Non-pigmented ciliary epithelial cell (primary cell): ENCODE measurements at places on chromosomes 7 and 10.

- no peak for DNase-seq
Measured at GRCh38 chr10:21015851-21016250, 118.7 kb upstream of the NEBL start.

DNA sequence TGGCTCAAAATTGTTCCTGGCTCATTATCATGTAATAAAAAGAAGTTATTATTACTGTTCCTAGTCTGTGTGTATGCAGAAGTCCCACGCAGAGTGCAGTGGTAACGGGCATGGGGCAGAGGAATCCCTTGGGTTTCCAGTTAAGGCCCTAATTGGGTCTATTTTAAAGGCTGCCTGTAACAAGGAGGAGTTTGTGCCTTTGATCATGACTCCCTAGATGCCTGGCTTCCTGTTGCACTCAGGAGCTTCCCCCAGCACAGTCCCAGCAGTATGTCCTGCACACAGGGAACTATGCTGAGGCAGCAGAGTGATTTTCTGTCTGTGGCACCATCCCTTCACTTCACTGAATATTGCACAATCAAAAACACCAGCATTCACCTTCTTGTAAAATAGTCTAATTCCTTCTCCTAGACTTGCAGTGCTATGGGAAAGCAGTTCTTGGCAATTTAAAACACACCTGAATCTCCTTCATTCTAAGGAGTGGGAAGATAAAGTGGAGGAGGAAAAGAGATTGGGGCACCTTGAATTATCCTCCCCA is 22.9 kb downstream of the SORCS1 start:
- DNase-seq, result no peak

DNA sequence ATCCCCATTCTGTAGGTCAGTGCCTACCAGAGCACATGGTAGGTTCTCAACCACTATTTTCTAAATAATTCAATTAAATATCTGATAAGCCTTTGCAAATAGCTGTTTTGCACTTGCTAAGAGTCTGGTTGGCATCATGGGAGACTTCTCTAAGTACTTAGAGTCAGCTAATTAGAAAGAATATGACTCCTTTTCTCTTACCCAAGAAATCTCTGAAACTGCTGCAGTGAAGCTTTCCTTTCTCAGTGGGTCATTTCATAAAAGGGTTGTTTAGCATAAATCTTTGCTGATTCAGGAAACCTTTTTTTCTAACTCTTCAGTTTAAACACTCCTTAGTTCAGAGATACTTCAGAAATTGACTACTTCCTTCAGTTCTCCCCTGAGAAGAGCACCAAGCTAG is 438.9 kb downstream of the ADRA2A start:
- no peak for DNase-seq

- DNase-seq, result no peak
Measured at GRCh38 chr10:74314166-74314565, 163.1 kb downstream of the ADK start.

DNA sequence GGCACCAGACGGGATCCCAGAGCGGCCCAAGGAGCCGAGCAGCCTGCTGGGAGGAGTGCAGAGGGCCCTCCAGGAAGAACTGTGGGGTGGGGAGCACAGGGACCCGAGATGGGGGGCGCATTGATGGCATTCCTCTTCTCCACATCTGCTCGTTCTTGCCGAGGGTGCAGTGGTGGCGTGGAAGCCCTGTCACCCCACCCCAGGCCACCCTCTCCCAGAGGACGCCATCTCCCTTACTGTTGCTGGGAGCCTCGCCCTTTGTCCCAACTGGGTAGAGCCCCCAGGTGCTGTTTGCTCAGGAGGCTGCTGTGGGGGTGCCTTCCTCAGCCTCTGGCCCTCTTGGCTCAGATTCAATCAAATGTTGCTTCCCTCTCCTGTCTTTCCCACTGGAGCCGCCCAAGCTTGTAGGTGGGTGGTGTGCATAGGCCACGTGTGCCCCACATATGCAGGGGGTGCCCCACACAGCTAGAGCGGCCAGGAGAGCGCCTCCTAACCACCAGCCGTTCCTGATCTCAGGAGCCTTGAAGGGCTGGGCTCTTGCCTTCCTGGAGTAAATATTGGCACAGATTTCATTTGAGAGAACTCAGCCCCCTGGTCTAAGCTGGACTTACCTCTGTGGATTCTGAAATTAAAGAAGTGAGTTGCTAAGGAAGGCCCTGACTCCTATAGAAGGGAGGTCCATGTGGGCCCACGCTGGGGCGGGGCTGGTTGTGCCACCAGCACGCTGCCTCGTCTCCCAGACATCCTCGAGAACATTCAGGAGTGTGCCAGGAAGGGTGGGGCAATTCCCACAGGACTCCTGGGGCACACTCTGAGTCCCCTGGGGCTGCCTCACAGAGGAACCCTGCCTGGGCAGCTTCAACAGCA is 39.2 kb downstream of the ZNF467 start:
- DNase-seq, result no peak

DNA sequence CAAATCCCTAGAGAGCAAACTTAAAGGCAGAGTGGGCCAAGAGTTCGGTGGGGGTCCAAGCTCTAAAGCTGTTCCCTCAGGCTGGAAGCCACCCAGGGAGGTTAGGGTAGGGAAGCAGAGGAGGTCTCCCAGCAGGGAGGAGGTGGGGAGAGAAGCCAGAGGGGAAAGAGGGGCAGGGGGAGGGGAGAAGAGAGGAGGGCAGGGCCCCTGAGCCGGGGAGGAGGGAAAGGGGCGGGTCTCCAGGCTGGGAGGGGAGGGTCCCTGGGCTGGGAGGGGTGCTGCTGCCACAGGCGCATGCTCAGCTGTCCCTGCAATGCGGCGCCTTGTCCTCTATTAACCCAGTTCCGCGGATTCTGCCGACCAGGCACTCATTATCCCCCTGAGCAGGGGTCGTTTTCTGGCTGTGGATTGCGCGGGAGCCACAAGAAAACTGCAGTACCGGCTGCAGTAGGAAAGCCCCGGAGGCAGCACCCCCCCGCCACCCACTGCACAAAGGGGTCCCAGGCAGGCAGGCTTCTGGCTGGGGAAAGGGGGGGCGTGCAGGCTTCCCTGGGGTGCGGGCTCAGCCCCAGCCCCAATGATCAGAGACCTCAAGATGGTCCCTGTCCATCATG is 49.3 kb downstream of the CAMK2B start:
- no peak for DNase-seq

DNA sequence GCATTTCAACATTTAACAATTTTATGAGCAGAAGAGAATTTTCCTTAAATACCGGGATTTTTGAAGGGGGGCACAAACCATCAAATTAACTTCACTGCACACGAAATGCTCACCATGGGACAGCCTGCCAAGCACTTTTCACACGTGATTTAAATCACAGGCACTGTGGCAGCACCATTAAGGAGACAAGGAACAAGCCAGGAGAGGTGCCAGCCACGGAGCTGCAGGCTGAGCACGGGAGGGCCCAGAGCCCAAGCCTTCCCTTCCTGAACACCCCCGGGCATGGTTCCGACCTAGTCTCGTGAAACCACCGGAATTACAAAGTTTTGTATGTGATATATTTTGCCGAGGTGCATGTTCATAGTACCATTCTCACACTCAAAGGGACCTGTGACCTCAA is 13.4 kb downstream of the PITRM1 start:
- DNase-seq, result no peak

- DNase-seq, result no peak
Measured at GRCh38 chr10:6267941-6268340, 65.2 kb downstream of the PFKFB3 start.

DNA sequence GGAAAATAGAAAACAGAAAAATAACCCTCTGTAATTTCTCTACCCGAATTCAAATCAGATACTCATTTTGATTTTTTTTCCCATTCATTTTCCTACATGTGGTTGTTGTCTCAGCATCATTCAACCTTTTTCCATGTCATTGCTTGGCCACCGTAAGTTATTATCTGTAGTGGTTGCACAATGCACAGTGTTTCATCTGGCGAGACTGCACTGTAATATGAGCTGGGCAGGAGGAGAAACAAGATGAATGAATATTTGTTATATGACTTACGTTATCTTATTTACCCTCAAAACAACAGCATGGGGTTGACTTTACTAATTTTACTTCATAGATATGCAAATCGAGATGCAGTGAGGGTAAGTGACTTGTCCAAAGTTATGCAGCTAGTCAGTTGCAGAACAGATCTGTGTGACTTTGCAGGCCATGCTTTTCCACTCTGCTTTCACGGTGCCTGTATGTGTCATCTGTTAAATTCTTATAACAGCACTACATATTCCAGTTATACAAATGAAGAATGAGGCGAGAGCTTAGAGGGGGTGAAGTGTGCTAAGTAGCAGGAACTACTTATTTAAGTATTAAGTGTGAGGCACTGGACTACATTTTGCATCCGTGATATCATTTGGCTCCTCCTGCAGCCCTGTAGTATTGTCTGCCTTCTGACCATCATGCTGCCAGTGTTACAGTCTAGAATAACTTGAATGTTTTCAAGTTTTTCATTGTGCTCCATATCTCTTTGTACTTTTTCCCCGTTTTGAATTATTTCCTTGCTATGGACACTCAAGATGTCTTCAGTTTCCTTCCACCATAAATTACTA is 56.7 kb downstream of the ZMYND11 start:
- no peak for DNase-seq

DNA sequence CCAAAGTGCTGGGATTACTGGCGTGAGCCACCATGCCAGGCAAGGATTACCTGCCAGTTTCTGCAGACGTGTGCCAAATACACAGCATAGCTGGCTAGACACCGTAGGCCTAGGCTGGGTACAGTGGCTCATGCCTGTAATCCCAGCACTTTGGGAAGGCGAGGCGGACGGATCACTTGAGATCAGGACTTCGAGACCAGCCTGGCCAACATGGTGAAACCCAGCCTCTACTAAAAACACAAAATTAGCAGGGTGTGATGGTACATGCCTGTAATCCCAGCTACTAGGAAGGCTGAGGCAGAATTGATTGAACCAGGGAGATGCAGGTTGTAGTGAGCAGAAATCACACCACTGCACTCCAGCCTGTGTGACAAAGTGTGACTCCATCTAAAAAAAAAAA is 868 bp downstream of the RFC2 start:
- DNase-seq, result no peak

GRCh38 chr10:71978476-71978875 is 14.3 kb downstream of the CHST3 start:
- DNase-seq, result no peak

GRCh38 chr7:155448632-155449007 is 9.3 kb upstream of the EN2 start:
- no peak for DNase-seq

DNA sequence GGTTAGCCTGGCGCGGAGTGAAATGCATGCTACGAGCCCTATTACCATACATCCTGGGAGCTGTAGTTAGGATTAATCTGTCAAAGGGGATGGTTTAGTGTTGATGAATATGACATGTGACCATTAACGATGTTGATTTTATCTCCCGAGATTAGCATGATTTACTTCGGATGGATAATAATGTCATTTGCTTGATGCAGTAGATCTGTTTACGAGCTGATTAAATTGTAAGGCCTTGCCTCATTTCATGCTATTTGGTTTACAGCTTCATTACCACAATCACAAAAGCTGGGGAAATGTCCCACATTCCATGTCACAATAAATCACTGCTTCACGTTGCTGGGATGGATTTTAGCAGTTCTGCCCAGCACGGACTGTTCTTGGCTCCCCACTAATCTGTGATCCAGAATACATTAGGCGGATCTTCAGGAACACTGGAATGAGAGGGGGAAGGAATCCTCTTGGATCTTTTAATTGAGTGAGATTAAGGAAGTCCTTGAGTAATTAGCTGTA is 22.3 kb downstream of the ZNF503 start:
- no peak for DNase-seq

DNA sequence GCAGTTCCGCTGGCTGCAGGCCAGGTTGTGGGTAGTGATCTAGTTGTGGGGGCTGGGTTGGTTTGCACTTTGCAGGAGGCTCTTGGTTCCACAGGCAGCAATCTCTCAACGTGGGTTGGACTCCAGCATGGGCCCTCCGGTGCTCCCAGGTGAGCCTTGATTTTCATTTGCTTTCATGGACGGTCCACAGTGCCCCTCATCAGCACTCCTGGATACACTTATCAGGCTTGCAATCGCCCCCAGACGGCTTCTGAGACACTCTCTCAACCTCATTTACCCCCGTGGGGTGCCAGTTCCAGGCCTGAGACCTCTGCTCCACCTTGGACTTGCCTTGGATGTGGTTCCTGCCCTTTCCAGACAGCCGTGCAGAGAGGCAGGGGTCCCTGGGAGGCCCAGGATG is 31.3 kb upstream of the ZNF273 start:
- no peak for DNase-seq

- DNase-seq, result no peak
Measured at GRCh38 chr10:48625826-48626134, 20.9 kb upstream of the ARHGAP22 start.

- no peak for DNase-seq
Measured at GRCh38 chr7:157276731-157277562, 59.9 kb upstream of the DNAJB6 start.

GRCh38 chr7:155833651-155834050 is 21.4 kb upstream of the SHH start:
- DNase-seq, result no peak

GRCh38 chr10:99768556-99768955 is 13.9 kb upstream of the ABCC2 start:
- no peak for DNase-seq

DNA sequence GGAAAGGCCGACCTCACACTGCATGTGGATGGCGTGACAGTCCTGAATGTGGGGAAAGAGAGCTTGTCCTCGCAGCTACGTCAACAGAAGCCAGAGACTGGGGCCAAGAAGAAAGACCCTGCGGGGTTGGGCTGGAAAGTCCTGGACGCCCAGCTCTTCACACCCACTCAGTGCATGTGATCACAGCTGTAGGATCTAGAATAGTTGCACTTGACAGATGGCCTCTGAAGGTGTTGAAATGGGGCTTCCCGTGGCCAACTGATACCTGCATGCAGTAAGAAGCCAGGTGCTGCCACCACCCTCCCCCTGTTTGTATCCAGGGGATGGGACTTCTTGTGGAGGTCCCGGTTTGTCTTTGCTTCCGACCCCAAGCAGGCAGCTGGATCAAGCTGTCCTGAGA is 34.1 kb upstream of the OCM2 start:
- DNase-seq, result no peak

- no peak for DNase-seq
Measured at GRCh38 chr10:131573256-131573655, 261.7 kb upstream of the TCERG1L start.

GRCh38 chr10:63758080-63758479 is 236.9 kb downstream of the REEP3 start:
- DNase-seq, result no peak

DNA sequence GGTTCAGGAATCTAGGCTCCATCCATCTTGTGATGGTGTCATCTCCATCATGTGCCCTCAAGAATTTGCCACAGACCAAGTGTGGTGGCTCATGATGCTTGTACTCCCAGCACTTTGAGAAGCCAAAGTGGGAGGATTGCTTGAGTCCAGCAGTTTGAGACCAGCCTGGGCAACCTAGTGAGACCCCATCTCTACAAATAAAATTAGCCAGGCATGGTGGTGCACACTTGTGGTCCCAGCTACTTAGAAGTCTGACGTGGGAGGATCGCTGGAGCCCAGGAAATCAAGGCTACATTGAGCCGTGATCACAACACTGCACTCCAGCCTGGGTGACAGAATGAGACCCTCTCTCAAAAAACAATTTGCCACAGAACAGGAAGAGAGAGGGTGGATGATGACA is 53.0 kb upstream of the SEPHS1 start:
- no peak for DNase-seq

GRCh38 chr7:34756691-34757090 is 98.7 kb downstream of the NPSR1 start:
- DNase-seq, result no peak

GRCh38 chr7:109663806-109664205 is 1094.1 kb downstream of the DNAJB9 start:
- no peak for DNase-seq
